ENCODE measurements at places on chromosomes 2 and 18.

- DNase-seq = no peak
Observed at GRCh38 chr18:12574494-12575185, 83.3 kb downstream of the SPIRE1 start.

GRCh38 chr2:200223205-200223784 is 83.2 kb upstream of the SPATS2L start:
- no peak for DNase-seq

GRCh38 chr2:133871545-133872209 is 303.4 kb upstream of the NCKAP5 start:
- DNase-seq = no peak

GRCh38 chr2:64840426-64840881 is 148.7 kb upstream of the SLC1A4 start:
- DNase-seq = no peak

- no peak for DNase-seq
Observed at GRCh38 chr2:68849579-68850030, 21.6 kb downstream of the BMP10 start.

DNA sequence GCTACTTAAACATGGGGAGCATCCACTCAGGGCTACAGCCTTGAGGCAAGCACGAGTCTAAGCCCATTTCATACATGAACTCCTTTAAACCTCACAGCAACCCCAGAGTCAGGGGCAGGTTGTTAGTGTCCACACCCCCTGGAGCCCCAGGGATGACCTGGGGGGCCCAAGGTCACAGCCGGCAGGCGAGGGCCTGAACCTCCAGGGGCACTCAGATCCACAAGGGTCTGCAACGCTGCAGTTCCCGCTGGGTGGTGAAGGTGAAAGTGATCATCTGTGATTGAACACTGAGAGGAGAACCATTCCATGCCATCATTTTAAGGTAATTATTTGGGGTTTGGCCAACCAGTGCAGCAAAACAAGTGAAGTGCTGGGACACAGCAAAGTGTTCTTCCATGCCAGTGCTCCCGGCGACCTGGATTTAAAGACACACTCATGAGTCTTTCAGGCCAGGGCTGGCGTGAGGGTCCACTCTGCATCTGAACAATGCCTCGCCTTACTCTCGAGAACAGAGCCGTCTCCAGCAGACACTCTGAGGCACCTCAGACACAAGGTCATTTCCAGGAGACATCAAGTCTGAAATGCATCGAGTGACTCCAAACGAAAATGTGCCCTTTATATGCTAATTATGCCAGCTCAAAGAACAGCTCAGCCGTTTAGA is 61.6 kb upstream of the SNTG2 start:
- DNase-seq = no peak

GRCh38 chr2:232485757-232486557 is 1.7 kb downstream of the ECEL1 start:
- no peak for DNase-seq

GRCh38 chr2:196804381-196804780 is 4.8 kb downstream of the C2orf66 start:
- DNase-seq = no peak

- no peak for DNase-seq
Observed at GRCh38 chr18:43662657-43663056, 385.4 kb upstream of the SYT4 start.

DNA sequence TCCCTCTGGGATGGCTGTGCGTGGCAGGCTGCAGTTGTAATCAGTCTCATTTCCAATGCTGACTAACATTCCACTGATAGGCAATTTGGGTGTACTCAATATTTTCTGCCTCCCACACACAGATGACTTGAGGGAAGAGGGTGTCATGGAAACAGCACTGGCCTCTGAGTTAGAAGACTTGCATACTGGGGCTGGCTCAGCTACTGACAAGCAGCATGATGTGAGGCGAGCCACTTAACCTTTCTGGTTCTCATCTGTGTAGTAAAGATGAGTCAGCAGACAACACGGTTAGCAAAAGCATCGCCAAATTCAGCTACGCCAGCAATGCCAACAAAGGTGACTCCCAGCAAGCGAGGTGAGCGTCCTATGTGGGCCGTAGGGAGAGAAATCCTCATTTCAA is 73.5 kb downstream of the COLEC12 start:
- no peak for DNase-seq

DNA sequence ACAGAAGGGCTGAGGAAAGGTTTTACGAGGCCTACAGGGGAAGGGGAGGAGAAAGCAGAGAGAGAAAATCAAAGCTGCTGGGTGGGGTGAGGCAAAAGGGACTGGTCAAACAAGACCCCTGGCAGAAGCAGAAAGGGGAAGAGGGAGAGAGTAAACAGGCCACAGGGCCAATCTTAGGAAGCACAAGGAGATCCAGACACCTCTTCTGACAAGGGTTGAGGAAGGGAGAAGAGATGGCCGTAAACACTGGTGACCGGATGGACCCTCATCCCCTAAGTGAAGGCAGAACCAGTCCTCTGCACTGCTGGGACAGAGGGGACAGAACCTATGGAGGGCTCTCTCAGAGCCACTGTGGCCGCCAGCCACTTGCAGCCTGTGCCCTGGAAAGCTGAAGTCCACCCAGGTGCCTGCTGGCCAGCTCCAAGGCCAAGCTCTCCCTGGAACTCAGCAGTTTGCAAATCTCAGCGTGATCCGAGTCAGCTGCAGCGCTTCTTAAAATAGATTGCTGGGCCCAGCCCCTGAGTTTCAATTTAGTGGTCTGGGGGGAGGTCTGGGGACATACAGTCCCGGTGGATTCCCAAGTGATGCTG is 108.8 kb downstream of the TMEM163 start:
- DNase-seq = no peak

- DNase-seq = no peak
Observed at GRCh38 chr2:170221317-170222288, 43.7 kb downstream of the MYO3B start.

DNA sequence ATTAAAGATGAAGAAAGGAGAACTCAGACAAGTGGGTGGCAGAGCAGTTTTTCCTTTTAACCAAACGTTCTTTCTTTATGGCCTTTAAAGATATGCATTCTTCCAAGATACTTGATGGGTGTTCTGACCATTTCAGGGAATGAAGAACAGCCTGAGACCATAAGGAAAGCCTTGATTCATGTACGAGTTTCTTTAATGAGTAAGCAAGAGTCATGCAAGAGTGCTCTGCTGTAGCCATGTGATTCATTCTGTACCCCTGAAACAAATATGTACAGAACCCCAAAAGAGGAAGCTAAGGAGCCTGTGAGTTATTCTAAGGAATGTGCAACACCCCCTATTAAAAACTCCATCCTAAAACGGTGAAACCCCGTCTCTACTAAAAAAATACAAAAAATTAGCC is 372.8 kb downstream of the MTX2 start:
- no peak for DNase-seq

All from activated T-cell treated with anti-CD3 and anti-CD28 coated beads for 48 hours (primary cell).